ENCODE measurements at places on chromosomes 3 and 15. TPM values are rescaled to one million over a fixed set of nuclear protein-coding genes. Genes with fewer than 3 reads are reported as not detected.

GRCh38 chr3:99859825-99860224, 42.2 kb downstream of the CMSS1 start:
- peaks cover 71% of the 10 kb centered on the region for H3K4me1 ChIP-seq
- peak overlapping the region; percentile 94 for H3K27ac ChIP-seq
- H3K4me3 ChIP-seq: peak overlapping the region; percentile 5
- no peaks in the 10 kb centered on the region for H3K27me3 ChIP-seq
- H3K36me3 ChIP-seq: peaks cover 48% of the 10 kb centered on the region

DNA sequence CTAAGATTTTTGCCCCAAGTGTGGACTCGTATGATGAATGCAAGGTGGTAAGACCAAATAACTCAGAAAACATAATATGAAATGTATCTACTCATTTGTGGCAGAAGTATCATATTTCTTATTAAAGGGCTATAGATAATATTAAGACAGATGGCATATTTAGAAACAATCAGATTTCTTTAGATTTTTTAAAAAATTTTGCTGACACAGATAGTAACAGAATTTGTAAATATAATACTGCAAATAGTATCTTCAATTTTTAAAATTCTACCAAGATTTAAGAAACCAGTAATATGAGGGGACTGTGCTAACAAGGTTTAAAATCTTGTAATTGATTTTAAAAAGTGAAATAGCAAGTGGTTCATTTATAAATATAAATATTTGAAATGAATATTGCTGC, 1064.1 kb downstream of the DIPK2A start:
- H3K4me1 ChIP-seq: no peaks in the 10 kb centered on the region
- H3K36me3 ChIP-seq: no peaks in the 10 kb centered on the region
- no peak overlapping the region for H3K27ac ChIP-seq
- no peak overlapping the region for H3K4me3 ChIP-seq
- H3K27me3 ChIP-seq: no peaks in the 10 kb centered on the region

DNA sequence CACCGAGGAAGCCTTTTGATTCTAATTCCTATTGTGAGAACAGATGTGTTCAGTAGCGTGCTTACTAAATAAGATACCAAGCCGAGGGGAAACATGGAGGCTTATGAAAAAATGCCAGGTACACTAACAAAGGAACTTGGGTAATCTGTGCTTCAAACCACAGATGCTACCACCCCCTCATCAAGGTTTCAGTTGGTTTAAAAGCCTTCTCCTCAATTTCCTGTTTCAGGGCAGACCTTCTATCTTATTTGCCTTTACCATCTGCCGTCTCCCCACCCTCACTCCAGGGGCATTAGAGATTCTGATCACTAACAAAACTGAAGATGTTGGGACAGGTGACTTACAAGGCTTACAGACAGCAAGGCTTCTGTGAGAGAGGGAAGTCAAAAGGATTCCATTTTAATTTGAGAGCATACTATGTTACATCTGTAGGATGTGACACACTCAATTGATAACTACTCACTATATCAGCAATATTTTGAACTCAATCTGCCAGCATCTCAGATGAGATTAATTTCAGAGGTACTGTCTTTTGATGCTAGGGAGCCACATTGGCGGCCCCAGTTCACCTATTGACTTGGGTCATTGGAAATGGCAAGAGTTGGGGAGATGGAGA, 60.6 kb upstream of the PLCL2 start:
- peaks cover 21% of the 10 kb centered on the region for H3K27me3 ChIP-seq
- no peak overlapping the region for H3K27ac ChIP-seq
- H3K4me3 ChIP-seq: no peak overlapping the region
- no peak for DNase-seq

SYNPR gene
- not detected for total RNA-seq

AQP9 gene
- total RNA-seq: not detected

GRCh38 chr3:167146911-167147310, 233.2 kb downstream of the ZBBX start:
- no peak overlapping the region for H3K27ac ChIP-seq
- no peaks in the 10 kb centered on the region for H3K4me1 ChIP-seq
- DNase-seq: no peak
- H3K36me3 ChIP-seq: no peaks in the 10 kb centered on the region

MAP1A gene
- total RNA-seq: 29.2 TPM

- H3K4me1 ChIP-seq: peaks cover 43% of the 10 kb centered on the region
- H3K27me3 ChIP-seq: peaks cover 11% of the 10 kb centered on the region
- H3K4me3 ChIP-seq: peak overlapping the region; percentile 97
- H3K36me3 ChIP-seq: peaks cover 6% of the 10 kb centered on the region
- peak overlapping the region; percentile 96 for H3K27ac ChIP-seq
These were observed 2.2 kb downstream of the IGF1R start for GRCh38 chr15:98650417-98651035.

ARL6 gene
- 6.1 TPM for total RNA-seq

DNA sequence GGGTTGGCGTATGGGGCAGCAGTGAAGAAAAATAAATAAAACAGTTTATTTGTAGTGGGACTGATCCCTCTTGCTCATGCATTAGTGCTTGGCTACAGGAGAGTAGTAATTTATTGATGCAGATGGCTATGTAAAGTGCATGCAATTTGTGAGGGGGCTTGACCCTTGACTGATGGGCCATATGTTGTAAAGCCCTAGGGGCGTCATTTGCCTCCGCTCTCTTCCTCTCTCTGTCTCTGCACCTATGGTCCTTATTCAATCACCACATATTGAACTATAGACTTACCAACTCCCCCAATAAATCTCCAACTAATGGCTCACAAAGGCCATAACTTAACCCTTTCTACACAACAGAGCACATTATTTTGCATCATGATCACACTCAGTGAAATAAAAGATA, 227.7 kb downstream of the ROBO2 start:
- no peaks in the 10 kb centered on the region for H3K36me3 ChIP-seq
- DNase-seq: no peak
- H3K4me3 ChIP-seq: no peak overlapping the region
- H3K27me3 ChIP-seq: no peaks in the 10 kb centered on the region
- H3K4me1 ChIP-seq: no peaks in the 10 kb centered on the region

CADPS gene
- not detected for total RNA-seq

GRCh38 chr15:61169904-61170695, 59.0 kb downstream of the RORA start:
- peaks cover 2% of the 10 kb centered on the region for H3K36me3 ChIP-seq
- H3K27ac ChIP-seq: no peak overlapping the region
- peaks cover under 1% of the 10 kb centered on the region for H3K27me3 ChIP-seq
- no peak for DNase-seq
- peaks cover 3% of the 10 kb centered on the region for H3K4me1 ChIP-seq

GRCh38 chr3:86175593-86176444, 815.1 kb downstream of the VGLL3 start:
- H3K4me1 ChIP-seq: no peaks in the 10 kb centered on the region
- H3K4me3 ChIP-seq: no peak overlapping the region
- DNase-seq: no peak
- H3K36me3 ChIP-seq: no peaks in the 10 kb centered on the region
- no peak overlapping the region for H3K27ac ChIP-seq

- peak overlapping the region; percentile 53 for H3K27ac ChIP-seq
- H3K36me3 ChIP-seq: peaks cover 19% of the 10 kb centered on the region
- no peaks in the 10 kb centered on the region for H3K27me3 ChIP-seq
These were observed 10.8 kb downstream of the GHRL start for GRCh38 chr3:10281951-10282350.

AKAP13 gene
- total RNA-seq: 161 TPM

- peaks cover 12% of the 10 kb centered on the region for H3K4me1 ChIP-seq
- no peak overlapping the region for H3K27ac ChIP-seq
- H3K4me3 ChIP-seq: no peak overlapping the region
- no peak for DNase-seq
- peaks cover 26% of the 10 kb centered on the region for H3K27me3 ChIP-seq
These were observed 302.1 kb upstream of the STT3B start for GRCh38 chr3:31230425-31231223.

- peaks cover 17% of the 10 kb centered on the region for H3K36me3 ChIP-seq
- H3K4me1 ChIP-seq: peaks cover 22% of the 10 kb centered on the region
- no peak overlapping the region for H3K27ac ChIP-seq
These were observed 49.0 kb upstream of the ADGRG7 start for GRCh38 chr3:100560426-100560825.

LSAMP gene
- 4.4 TPM for total RNA-seq

- H3K4me3 ChIP-seq: no peak overlapping the region
- H3K4me1 ChIP-seq: no peaks in the 10 kb centered on the region
- no peak overlapping the region for H3K27ac ChIP-seq
- H3K36me3 ChIP-seq: peaks cover 20% of the 10 kb centered on the region
These were observed 8.0 kb upstream of the CCDC13 start for GRCh38 chr3:42780892-42781700.

- no peak overlapping the region for H3K4me3 ChIP-seq
- no peaks in the 10 kb centered on the region for H3K36me3 ChIP-seq
These were observed 16.2 kb upstream of the CCR9 start for GRCh38 chr3:45870099-45870498.

GRCh38 chr3:87553058-87553457, 276.7 kb upstream of the POU1F1 start:
- H3K27me3 ChIP-seq: peaks cover 24% of the 10 kb centered on the region
- no peak overlapping the region for H3K27ac ChIP-seq
- H3K4me3 ChIP-seq: no peak overlapping the region
- no peak for DNase-seq

HTR3E gene
- not detected for total RNA-seq

Data from osteocyte (in vitro differentiated cells).